SJSA1 (cell line): ENCODE measurements at places on chromosomes 11 and 22. TPM values are rescaled to one million over a fixed set of nuclear protein-coding genes. Genes with fewer than 3 reads are reported as not detected.

UBE4A gene
- 20.6 and 29.7 TPM in 2 replicates for total RNA-seq

PACSIN3 gene
- 18.8 and 23.2 TPM in 2 replicates for total RNA-seq

C22orf31 gene
- total RNA-seq: not detected in 2 replicates

DNA sequence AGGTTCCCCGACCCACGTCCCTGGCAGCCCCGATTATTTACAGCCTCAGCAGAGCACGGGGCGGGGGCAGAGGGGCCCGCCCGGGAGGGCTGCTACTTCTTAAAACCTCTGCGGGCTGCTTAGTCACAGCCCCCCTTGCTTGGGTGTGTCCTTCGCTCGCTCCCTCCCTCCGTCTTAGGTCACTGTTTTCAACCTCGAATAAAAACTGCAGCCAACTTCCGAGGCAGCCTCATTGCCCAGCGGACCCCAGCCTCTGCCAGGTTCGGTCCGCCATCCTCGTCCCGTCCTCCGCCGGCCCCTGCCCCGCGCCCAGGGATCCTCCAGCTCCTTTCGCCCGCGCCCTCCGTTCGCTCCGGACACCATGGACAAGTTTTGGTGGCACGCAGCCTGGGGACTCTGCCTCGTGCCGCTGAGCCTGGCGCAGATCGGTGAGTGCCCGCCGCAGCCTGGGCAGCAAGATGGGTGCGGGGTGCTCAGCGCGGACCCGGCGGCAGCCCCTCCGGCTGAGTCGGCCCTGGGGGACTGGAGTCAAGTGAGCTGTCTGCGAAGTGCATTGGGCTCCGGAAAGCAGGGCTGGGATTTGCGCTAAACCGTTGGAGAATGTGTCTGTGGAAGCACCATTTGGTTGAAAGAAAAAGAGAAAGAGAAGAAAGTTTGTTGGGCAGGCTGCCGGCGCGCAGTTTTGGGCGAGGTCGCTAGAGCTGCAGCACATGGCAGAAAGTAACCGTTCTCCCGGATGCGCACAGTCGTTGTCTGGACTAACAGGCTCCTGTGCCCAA, at the start of gene CD44:
Gene CD44, plus strand, starts transcription at position 229 of the 779 bp plus-strand sequence. Its CDS starts 133 bp downstream, at position 362.
- H3K27me3 ChIP-seq: no peaks in the 10 kb centered on the region
- H3K36me3 ChIP-seq: peaks cover 44% of the 10 kb centered on the region
- H3K4me3 ChIP-seq: peak within 1 kb of the TSS; percentile 83
- peak; percentile 87 for DNase-seq
- H3K4me1 ChIP-seq: peaks cover 50% of the 10 kb centered on the region

DNA sequence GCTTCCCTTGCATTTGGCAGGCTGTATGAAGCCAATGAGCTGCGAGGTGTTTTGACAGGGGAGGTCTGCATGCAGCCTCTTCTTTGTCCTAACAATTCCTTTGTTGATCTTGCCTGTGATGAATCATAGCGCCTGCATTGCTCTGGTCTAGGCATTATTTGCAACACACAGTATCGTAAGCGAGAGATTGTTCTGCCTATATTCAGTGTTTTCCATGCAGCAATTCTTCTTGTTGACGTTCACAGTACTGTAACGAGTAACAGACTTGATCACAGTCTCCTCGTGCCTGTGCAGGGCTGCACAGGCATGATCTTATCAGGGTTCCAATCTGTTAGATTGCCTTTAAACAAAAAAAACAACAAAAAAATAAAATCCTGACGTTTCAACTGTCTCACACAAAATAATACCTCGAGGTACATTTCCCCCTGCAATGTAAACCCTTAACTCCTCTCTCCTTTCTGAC, 13.9 kb upstream of the ADSL start:
- peak; percentile 74 for DNase-seq
- no peak overlapping the region for H3K4me3 ChIP-seq
- peak overlapping the region; percentile 47 for H3K27ac ChIP-seq
- no peaks in the 10 kb centered on the region for H3K27me3 ChIP-seq
- H3K36me3 ChIP-seq: no peaks in the 10 kb centered on the region; the same call in 1 of the 2 replicates

DNA sequence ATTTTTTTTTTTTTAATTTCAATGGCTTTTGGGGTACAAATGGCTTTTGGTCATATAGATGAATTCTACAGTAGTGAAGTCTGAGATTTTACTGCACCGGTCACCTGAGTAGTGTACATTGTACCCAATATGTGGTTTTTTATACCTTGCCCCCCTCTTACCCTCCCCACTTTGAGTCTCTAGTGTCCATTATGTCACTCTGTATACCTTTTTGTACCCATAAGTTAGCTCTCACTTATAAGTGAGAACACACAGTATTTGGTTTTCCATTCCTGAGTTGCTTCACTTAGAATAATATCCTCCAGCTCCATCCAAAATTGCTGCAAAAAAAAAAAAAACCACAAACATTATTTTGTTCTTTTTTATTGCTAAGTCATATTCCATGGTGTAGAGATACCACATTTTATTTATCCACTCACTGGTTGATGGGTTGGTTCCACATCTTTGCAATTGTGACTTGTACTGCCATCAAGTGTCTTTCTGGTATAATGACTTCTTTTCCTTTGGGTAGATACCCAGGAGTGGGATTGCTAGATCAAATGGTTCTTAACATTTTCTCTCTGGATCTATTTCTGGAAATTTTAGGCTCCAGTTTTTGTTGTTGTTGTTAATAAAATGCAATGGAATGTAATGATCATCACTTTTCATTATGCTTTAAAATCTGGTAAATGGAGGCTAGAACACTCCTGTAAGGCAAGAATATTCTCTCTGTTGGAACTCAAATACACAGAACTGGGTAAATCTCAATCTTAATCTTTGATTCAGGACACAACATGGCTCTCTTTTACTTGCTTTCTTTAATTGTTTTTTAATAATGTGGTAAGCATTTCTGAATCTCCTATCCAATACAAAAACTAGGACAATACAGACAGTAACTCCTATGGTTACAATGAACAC, 10.3 kb downstream of the NEAT1 start:
- peaks cover 41% of the 10 kb centered on the region for H3K4me1 ChIP-seq
- peaks cover 59% of the 10 kb centered on the region for H3K36me3 ChIP-seq
- no peak overlapping the region for H3K4me3 ChIP-seq
- H3K27ac ChIP-seq: no peak overlapping the region
- no peak for DNase-seq

- no peak overlapping the region for H3K27ac ChIP-seq
- DNase-seq: no peak
- 0 out of 2 replicates have a peak, but pooled peaks cover 5% of the 10 kb centered on the region for H3K4me1 ChIP-seq
- H3K4me3 ChIP-seq: no peak overlapping the region
Measured at GRCh38 chr11:367956-368413, 1.3 kb upstream of the B4GALNT4 start.

GRCh38 chr22:40001800-40002577, 7.2 kb downstream of the FAM83F start:
- no peak overlapping the region for H3K4me3 ChIP-seq
- DNase-seq: no peak
- no peak overlapping the region for H3K27ac ChIP-seq
- H3K4me1 ChIP-seq: no peaks in the 10 kb centered on the region
- H3K27me3 ChIP-seq: no peaks in the 10 kb centered on the region

DNA sequence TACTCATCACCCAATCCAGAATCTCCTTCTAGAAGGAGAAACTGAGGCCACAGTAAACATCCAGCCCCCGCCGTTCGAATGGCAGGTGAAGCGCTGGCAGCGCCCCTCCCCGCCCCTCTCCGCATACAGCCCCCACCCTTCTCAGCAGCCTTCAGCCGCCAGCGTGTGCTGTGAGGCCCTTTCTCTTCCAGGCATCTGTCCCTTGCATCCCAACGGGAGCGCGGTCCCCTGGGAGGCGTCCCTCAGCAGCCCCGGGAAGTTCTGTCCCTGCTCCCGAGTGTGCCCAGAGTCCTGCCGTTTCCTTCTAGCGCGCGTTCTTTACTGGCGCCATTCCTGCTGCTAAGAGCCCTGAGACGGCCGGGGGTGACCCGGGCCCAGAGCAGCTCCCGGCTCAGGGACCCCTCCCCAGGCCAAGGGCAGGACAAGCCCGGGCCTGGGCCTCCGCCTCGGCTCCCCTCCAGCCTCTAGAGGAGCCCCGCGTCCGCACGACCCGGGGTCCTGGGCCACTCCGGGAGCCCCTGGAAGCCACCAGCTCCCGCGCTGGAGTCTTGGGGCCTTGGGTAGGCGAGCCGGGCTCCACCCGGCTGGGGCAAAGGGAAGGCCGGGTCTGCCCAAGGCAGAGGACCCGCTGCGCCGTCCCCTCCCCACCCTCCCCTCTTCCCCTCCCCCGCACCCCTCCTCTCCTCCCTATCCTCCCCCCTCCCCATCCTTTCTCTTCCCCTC, 450.4 kb downstream of the OPCML start:
- DNase-seq: no peak
- peaks cover 3% of the 10 kb centered on the region; the same call in 1 of the 2 replicates for H3K4me1 ChIP-seq
- no peaks in the 10 kb centered on the region for H3K36me3 ChIP-seq

- H3K4me3 ChIP-seq: no peak overlapping the region
- H3K27ac ChIP-seq: no peak overlapping the region
- H3K36me3 ChIP-seq: no peaks in the 10 kb centered on the region
- H3K27me3 ChIP-seq: no peaks in the 10 kb centered on the region
- no peak for DNase-seq
Measured at GRCh38 chr11:15146271-15147003, 31.7 kb downstream of the INSC start.

- DNase-seq: no peak
- no peaks in the 10 kb centered on the region for H3K27me3 ChIP-seq
- no peak overlapping the region for H3K27ac ChIP-seq
- H3K4me1 ChIP-seq: no peaks in the 10 kb centered on the region
- H3K4me3 ChIP-seq: no peak overlapping the region
Measured at GRCh38 chr11:28420099-28420498, 311.9 kb downstream of the METTL15 start.
